ENCODE measurements at places on chromosomes 11 and 22. TPM values are rescaled to one million over a fixed set of nuclear protein-coding genes. Genes with fewer than 3 reads are reported as not detected.
A peak's percentile ranks its signal among the peaks of the same experiment; 100 is the strongest.

DNA sequence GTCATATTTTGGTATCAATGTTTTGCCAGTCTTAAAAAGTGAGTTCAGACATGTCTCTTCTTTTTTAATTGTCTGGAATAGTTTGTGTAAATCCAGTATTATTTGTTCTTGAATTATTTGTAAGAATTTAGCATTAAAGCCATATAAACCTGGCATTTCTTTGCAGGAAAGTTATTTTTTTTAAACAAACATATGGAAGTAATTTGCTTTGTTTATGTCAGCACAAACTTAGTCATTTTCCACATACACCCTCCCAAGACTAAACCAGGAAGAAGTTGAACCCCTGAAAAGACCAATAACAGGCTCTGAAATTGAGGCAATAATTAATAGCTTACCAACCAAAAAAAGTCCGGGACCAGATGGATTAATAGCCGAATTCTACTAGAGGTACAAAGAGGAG, 9.1 kb upstream of the CCDC81 start:
- no peaks in the 10 kb centered on the region for H3K36me3 ChIP-seq
- no peak overlapping the region for H3K4me3 ChIP-seq
- no peaks in the 10 kb centered on the region for H3K4me1 ChIP-seq
- no peak for DNase-seq

- H3K27ac ChIP-seq: no peak overlapping the region
- no peaks in the 10 kb centered on the region for H3K4me1 ChIP-seq
- DNase-seq: no peak
- H3K4me3 ChIP-seq: no peak overlapping the region
Measured at GRCh38 chr11:121309688-121310087, 17.1 kb downstream of the SC5D start.

The PAMR1 gene
- 1.8 TPM for total RNA-seq

The YAP1 gene
- 257 TPM for total RNA-seq

GRCh38 chr11:128476729-128477128, 110.6 kb downstream of the ETS1 start:
- no peak for DNase-seq
- no peaks in the 10 kb centered on the region for H3K27me3 ChIP-seq
- H3K4me3 ChIP-seq: no peak overlapping the region
- no peak overlapping the region for H3K27ac ChIP-seq
- H3K4me1 ChIP-seq: peaks cover 15% of the 10 kb centered on the region

The TRPC6 gene
- total RNA-seq: 10.7 TPM

The TBX10 gene
- total RNA-seq: not detected

The NAV2 gene
- 31.5 TPM for total RNA-seq

- H3K27ac ChIP-seq: no peak overlapping the region
- H3K4me1 ChIP-seq: no peaks in the 10 kb centered on the region
- no peaks in the 10 kb centered on the region for H3K27me3 ChIP-seq
- no peak for DNase-seq
- no peaks in the 10 kb centered on the region for H3K36me3 ChIP-seq
Measured at GRCh38 chr22:49530671-49531367, 296.9 kb downstream of the BRD1 start.

The CNTN5 gene
- total RNA-seq: 0.63 TPM

GRCh38 chr22:47394504-47395440, 632.3 kb downstream of the TBC1D22A start:
- DNase-seq: no peak
- H3K36me3 ChIP-seq: no peaks in the 10 kb centered on the region
- H3K4me1 ChIP-seq: peaks cover 8% of the 10 kb centered on the region

The GAL gene
- 0.61 TPM for total RNA-seq

- H3K4me1 ChIP-seq: no peaks in the 10 kb centered on the region
- peak overlapping the region; percentile 88 for H3K27ac ChIP-seq
- no peak for DNase-seq
- H3K36me3 ChIP-seq: no peaks in the 10 kb centered on the region
Measured at GRCh38 chr11:33689501-33689900, 11.1 kb downstream of the C11orf91 start.

- no peaks in the 10 kb centered on the region for H3K27me3 ChIP-seq
- H3K27ac ChIP-seq: no peak overlapping the region
- H3K4me3 ChIP-seq: no peak overlapping the region
- peaks cover 20% of the 10 kb centered on the region for H3K4me1 ChIP-seq
- peak; percentile 55 for DNase-seq
Measured at GRCh38 chr11:128720522-128720985, 26.7 kb downstream of the FLI1 start.

The LRRC55 gene
- total RNA-seq: 2.9 TPM

The GVQW3 gene
- total RNA-seq: 2.4 TPM

DNA sequence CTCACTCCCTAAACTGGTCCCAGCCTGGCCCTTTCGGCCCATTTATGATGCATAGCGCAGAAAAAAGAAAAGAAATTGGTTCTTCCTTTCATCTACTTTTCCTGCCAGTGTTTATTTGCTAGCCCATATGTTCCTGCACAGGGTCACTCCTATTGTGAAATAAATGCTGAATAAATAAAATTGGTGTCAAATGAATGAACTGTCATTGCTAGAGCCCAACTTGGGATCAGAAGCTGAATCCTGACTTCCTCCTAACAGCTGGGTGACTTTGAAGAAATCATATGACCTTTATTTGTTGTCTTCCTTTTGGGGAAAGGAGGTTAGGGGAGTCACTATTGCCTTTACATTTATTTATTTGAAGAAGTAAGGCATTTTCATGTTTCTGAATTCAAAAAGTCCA, 92.0 kb downstream of the PRR5L start:
- DNase-seq: peak; percentile 95
- no peaks in the 10 kb centered on the region for H3K4me1 ChIP-seq
- H3K27ac ChIP-seq: no peak overlapping the region
- no peaks in the 10 kb centered on the region for H3K27me3 ChIP-seq
- no peaks in the 10 kb centered on the region for H3K36me3 ChIP-seq
- no peak overlapping the region for H3K4me3 ChIP-seq

- H3K27me3 ChIP-seq: no peaks in the 10 kb centered on the region
- no peak overlapping the region for H3K4me3 ChIP-seq
- DNase-seq: no peak
- no peaks in the 10 kb centered on the region for H3K36me3 ChIP-seq
Measured at GRCh38 chr22:17242641-17243040, 23.4 kb upstream of the ADA2 start.

The SLC22A12 gene
- total RNA-seq: not detected

GRCh38 chr11:12318791-12319438, 58.5 kb upstream of the PARVA start:
- no peak overlapping the region for H3K4me3 ChIP-seq
- no peaks in the 10 kb centered on the region for H3K36me3 ChIP-seq
- peaks cover 15% of the 10 kb centered on the region for H3K4me1 ChIP-seq
- DNase-seq: peak; percentile 71
- H3K27ac ChIP-seq: no peak overlapping the region

- no peaks in the 10 kb centered on the region for H3K4me1 ChIP-seq
- H3K27me3 ChIP-seq: no peaks in the 10 kb centered on the region
- no peaks in the 10 kb centered on the region for H3K36me3 ChIP-seq
- no peak overlapping the region for H3K27ac ChIP-seq
- peak; percentile 92 for DNase-seq
Measured at GRCh38 chr11:112902361-112903011, 58.7 kb upstream of the NCAM1 start.

GRCh38 chr11:61716478-61717285, 35.8 kb upstream of the MYRF start:
- no peak for DNase-seq
- no peak overlapping the region for H3K4me3 ChIP-seq
- peaks cover 11% of the 10 kb centered on the region for H3K4me1 ChIP-seq
- H3K36me3 ChIP-seq: no peaks in the 10 kb centered on the region
- H3K27ac ChIP-seq: no peak overlapping the region

GRCh38 chr11:82969811-82970210, 68.3 kb downstream of the DDIAS start:
- no peak overlapping the region for H3K4me3 ChIP-seq
- no peak for DNase-seq
- no peaks in the 10 kb centered on the region for H3K4me1 ChIP-seq
- no peaks in the 10 kb centered on the region for H3K36me3 ChIP-seq
- H3K27me3 ChIP-seq: no peaks in the 10 kb centered on the region

- no peaks in the 10 kb centered on the region for H3K27me3 ChIP-seq
- H3K36me3 ChIP-seq: no peaks in the 10 kb centered on the region
- no peak overlapping the region for H3K27ac ChIP-seq
- no peaks in the 10 kb centered on the region for H3K4me1 ChIP-seq
- H3K4me3 ChIP-seq: no peak overlapping the region
- DNase-seq: no peak
Measured at GRCh38 chr11:117519590-117519989, 191.9 kb downstream of the CEP164 start.

DNA sequence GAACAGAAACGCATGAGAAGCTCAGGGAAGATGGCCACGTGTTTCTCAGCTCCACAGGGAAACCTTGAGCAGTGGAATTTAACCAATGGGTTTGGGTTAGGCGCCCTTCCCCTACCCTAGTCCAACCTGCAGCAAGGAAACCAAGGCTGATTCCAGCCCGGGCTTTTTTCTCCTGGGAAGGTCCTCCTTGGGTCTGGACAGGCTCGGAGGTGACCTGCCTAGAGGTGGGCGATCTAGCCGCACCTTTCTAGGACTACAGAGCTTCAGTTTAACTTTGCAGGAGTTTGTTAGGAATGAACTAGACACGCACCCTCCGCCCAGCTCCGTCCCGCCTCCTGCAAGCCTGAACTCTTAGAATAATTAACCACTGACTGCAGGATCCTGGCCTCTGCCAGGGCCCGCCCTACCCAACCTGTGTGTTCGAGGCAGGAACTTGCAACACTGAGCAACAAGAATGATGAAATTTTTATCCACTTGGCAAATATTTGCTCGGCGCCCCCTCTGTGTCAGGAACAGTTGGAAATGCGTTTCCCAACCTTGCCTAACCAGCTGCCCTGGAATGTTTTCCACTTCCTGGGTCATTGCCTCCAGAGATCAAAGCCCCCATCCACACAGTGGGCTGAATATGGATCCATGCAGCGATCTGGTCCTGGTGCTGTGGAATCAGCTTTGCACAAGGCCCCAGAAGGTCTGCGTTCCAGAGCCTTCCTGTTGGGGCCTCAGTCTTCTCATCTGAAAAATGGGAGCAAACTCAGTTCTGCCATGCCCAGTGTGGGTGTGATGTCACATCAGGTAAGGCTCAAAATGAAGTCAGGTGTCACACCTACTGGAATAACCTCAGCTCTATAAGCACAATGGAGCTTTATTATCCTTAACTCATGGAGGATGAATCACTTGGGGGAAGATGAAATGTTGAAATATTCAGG, 13.3 kb downstream of the MPST start:
- peak overlapping the region; percentile 84 for H3K27ac ChIP-seq
- H3K4me3 ChIP-seq: no peak overlapping the region
- no peaks in the 10 kb centered on the region for H3K36me3 ChIP-seq
- peak; percentile 83 for DNase-seq

DNA sequence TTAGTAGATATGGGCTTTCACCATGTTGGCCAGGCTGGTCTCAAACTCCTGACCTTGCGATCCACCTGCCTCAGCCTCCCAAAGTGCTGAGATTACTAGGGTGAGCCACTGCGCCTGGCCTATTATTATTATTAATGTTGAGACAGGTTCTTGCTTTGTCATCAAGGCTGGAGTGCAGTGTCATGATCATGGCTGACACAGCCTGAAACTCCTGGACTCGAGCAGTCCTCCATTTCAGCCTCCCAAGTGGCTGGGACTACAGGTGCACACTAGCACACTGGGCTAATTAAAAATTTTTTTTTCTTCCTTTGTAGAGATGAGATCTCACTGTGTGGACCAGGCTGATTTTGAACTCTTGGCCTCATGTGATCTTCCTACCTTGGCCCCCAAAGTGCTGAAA, 102.0 kb downstream of the STIM1 start:
- no peak overlapping the region for H3K27ac ChIP-seq
- no peaks in the 10 kb centered on the region for H3K27me3 ChIP-seq
- no peaks in the 10 kb centered on the region for H3K4me1 ChIP-seq
- no peak for DNase-seq
- H3K36me3 ChIP-seq: no peaks in the 10 kb centered on the region
- no peak overlapping the region for H3K4me3 ChIP-seq

- no peak overlapping the region for H3K27ac ChIP-seq
- no peaks in the 10 kb centered on the region for H3K4me1 ChIP-seq
- H3K36me3 ChIP-seq: no peaks in the 10 kb centered on the region
Measured at GRCh38 chr11:45568049-45568448, 97.4 kb downstream of the CHST1 start.

DNA sequence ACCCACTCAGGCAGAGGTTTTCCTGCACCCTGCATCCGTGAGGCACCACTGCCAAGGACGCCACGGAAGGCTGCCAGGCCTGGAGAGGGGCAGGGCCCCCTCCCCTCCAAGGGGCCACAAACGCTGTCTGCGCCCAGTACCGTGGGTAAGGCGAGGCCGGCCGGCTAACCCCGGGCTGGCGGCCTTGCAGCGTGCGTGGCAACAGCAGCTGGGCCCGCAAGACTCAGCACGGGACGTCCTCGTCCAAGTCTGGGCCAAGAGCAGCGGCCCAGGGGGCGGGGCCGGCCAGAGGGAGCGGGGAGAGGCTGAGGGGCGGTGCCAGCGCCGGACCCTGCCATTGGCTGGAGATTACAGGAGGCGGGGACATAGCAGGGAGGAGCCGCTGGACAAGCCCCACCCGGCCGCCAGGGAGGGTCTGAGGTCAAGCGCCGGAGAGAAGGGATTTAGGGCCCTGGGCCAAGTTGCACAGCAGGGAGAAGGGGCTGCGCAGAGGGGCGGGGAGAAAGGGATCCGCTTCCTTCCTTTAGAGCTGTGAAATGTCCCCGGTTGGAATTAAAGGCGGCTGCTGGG, 16.0 kb downstream of the SLC43A1 start:
- H3K4me1 ChIP-seq: peaks cover 4% of the 10 kb centered on the region
- H3K4me3 ChIP-seq: no peak overlapping the region
- no peaks in the 10 kb centered on the region for H3K36me3 ChIP-seq

- H3K4me1 ChIP-seq: peaks cover 3% of the 10 kb centered on the region
- H3K4me3 ChIP-seq: no peak overlapping the region
- DNase-seq: no peak
- no peaks in the 10 kb centered on the region for H3K27me3 ChIP-seq
Measured at GRCh38 chr11:30483056-30483455, 103.1 kb downstream of the MPPED2 start.

GRCh38 chr22:49215840-49216239, 611.8 kb downstream of the BRD1 start:
- H3K4me1 ChIP-seq: no peaks in the 10 kb centered on the region
- no peak for DNase-seq
- H3K4me3 ChIP-seq: no peak overlapping the region
- no peak overlapping the region for H3K27ac ChIP-seq
- H3K27me3 ChIP-seq: no peaks in the 10 kb centered on the region

The NLRP14 gene
- 0.31 TPM for total RNA-seq

GRCh38 chr11:117492578-117493251, 165.1 kb downstream of the CEP164 start:
- H3K4me3 ChIP-seq: no peak overlapping the region
- H3K27me3 ChIP-seq: no peaks in the 10 kb centered on the region
- H3K27ac ChIP-seq: no peak overlapping the region

The OR5P2 gene
- 17.3 TPM for total RNA-seq

All from lung (tissue), 17 donors.